NCI-H446 treated with DMSO at 0.1 percent for 48 hours (cell line): ENCODE measurements at places on chromosomes 3 and 15.

GRCh38 chr3:154180836-154181691 lies 59.9 kb downstream of the ARHGEF26 start:
- peak; percentile 26 for DNase-seq

GRCh38 chr15:44188795-44189194 lies 6.3 kb downstream of the FRMD5 start:
- DNase-seq, result no peak

GRCh38 chr3:197539651-197540051 lies 16.1 kb downstream of the BDH1 start:
- DNase-seq, result no peak

DNA sequence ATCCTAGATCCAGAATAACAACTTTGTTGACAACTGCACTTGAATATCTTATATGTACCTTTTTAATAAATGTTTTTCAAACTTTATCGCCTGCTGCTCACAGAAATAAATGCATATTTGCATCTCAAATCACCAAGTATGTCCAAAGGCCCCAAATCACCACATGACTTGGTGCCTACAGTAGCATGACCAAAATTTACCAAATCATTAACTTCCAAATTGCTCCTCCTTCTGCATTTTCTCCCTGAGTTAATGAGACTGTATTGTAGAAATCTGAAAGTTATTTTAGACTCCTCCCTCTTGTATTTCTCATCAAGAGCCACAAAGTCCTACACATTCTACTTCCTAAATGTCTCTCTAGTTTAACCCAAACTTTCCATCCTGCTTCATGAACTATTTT lies 635.5 kb upstream of the NAALADL2 start:
- DNase-seq, result no peak

- no peak for DNase-seq
Observed at GRCh38 chr3:56914646-56915045, 112.9 kb upstream of the ARHGEF3 start.

- DNase-seq, result peak; percentile 59
Observed at GRCh38 chr15:68775671-68776476, 44.8 kb downstream of the ANP32A start.

DNA sequence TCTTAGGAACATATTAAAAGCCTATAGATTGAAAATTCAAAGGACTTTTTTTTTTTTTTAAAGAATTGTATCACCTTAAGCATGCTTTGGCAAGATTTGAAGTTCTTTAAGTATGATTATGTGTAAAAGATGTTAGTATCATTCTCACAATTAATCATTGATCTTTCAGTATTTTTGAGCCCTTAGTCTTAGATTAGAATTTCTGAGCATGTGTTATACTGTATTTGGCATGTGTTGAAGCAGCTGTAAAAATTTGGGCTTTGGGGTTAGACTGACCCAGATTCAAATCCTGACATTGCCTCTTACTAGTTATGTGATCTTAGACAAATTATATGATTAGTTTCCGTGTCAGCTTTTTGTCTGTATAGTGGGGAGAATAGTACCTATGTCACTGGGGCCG lies 6.3 kb downstream of the OXSR1 start:
- DNase-seq, result no peak

DNA sequence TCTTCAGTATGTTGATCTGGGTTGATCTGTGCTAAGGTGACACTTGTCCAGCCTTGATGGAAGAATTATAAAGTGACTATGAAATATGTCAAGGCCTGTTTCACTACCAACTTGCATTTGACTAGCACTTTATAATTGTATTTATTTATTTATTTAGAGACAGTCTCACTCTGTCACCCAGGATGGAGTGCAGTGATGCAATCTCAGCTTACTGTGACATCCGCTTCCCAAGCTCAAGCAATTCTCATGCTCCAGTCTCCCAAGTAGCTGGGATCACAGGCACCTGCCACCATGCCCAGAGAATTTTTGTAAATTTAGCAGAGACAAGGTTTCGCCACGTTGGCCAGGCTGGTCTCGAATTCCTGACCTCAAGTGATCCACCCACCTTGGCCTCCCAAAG lies 25.5 kb upstream of the LACTB start:
- no peak for DNase-seq

DNA sequence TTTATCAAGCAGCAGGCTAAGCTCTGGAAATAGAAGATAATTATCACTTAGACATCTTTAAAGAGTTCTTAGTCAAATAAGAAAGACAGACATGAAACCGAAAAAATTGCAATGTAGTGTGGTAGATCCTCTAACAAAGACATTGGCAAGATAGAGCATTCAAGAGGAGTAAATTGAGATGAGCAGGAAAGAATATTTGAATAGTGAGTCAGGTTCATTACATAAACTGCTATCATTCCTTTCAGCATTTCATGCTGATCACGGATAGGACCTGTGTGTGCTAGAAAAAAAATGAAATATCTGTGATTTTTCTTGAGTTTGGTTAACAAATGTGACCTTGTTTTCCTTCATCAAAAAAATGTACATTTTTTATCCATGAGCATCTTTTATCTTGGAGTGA lies 460.9 kb downstream of the OTOL1 start:
- DNase-seq, result no peak

- no peak for DNase-seq
Observed at GRCh38 chr15:29870495-29871151, 48.4 kb upstream of the TJP1 start.

- no peak for DNase-seq
Observed at GRCh38 chr15:91126080-91126479, 26.0 kb downstream of the SV2B start.

DNA sequence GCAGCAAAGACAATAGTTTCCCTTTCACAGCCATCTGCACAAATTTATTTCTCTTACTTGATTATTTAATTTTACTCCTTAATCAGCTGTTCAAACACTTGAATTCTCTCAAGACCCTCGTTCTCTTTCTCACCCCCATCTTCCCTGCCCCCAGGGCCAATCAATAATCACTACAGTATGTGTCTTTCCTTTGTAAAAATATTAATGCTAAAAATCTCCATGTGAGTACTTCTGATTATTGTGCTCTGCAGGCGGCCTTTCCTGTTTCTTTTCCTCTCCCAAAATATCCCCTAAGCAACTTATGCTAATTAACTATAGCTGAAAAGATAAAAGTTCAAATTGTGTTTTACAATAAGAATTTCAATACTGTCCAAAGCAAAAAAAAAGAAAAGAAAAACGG lies 617.0 kb upstream of the CBLB start:
- DNase-seq, result no peak

DNA sequence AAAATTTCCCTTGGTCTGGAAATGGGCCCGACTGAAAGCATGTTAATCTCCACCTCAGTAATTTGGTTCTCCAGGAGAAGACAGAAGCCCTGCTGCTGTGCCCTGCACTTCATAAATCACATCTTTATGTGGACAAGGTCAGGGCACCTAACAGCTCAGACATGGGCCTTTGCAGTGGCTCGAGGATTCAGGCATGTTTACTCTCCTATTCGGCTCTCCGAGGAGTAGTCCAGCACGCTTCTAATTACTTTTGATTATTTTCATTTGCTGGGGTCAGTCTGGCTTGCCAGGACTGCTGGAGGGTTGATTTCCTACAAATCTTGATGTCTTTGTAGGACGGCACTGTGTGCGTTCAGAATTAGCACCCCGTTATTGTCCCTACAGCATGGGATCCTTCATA lies 511.2 kb downstream of the MECOM start:
- DNase-seq, result no peak

DNA sequence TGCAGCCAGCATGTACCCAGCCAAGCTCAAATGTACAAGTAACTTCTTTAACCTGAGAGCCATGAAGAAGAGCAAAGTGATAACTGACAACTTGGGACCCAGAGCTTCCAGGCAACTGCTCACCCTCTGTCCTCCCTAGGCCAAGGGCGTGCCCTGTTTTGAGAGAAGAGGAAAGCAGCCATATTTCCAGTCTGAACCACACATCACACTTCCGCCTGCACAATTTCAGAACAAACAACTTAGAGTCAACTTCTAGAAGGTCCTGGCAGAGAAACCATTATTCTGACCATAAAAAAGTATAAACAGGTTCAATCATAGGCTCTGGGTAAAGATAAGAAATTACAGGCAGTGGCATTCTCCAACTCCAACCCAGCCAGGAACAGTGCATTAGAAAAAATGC lies 50.1 kb downstream of the ITGB5 start:
- DNase-seq, result no peak

- no peak for DNase-seq
Observed at GRCh38 chr3:36362216-36362615, 18.1 kb upstream of the STAC start.

- no peak for DNase-seq
Observed at GRCh38 chr3:39383045-39383880, at the start of gene SLC25A38. SLC25A38 (plus strand) TSS chr3:39383370; CDS start chr3:39383725, 355 bp downstream.

- peak; percentile 25 for DNase-seq
Observed at GRCh38 chr3:157906627-157907026, 199.6 kb downstream of the SHOX2 start.

DNA sequence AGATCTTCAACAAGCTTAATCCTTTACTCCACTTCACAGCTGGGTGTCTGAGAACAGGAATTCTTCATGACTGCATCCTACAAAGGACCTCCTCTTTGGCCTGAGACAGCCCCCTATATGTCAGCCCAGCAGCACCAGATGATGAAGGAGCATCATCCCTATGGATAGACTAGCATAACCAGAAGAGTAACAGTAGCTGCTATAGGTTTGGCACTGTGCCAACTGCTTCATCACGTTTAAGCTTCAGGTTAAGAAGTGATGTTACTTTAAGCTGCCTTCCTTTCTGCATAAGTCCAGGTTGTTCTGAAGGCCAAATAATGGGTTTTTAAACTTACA lies 50.6 kb downstream of the CMSS1 start:
- no peak for DNase-seq
